ENCODE measurements at places on chromosomes 4 and X.

DNA sequence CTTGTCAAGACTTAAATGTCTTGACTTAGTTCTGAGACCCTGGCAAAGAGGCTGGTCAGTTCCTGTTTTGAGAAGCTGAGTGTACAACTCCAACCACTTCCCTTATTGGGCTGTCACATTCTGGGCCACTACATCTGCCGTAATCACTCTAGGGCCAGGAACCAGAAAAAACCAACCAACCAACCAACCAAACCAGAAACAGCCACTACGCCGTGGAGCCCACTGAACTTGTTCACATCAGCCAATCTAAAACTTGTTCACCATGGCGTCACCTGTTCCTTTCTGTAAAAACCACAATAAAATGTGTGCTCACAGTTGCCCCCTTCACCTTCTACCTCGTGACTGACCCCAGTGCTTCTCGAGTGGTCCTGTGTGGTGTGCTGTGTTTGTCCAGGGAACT, 107.3 kb downstream of the JADE1 start:
- no peak for DNase-seq

GRCh38 chrX:283115-283845, 2.1 kb downstream of the PLCXD1 start:
- DNase-seq: peak; percentile 88

DNA sequence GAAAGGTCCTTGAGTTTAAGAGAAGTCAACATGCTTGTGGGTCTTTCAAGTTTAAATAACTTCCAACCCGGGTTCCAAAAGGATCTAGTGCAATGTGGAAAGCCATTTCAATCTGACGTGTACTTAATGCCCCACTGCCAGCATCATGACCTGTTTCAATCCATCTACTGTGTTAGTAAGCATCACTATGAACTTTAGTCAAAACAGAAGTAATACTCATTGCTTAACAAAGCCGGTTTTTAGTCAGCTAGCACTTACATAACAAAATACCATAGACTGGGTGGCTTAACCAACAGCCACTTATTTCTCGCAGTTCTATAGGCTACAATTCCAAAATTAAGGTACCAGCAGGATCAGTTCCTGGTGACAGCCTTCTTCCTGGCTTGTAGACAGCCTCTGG, 677.5 kb downstream of the DMD start:
- DNase-seq: no peak

DNA sequence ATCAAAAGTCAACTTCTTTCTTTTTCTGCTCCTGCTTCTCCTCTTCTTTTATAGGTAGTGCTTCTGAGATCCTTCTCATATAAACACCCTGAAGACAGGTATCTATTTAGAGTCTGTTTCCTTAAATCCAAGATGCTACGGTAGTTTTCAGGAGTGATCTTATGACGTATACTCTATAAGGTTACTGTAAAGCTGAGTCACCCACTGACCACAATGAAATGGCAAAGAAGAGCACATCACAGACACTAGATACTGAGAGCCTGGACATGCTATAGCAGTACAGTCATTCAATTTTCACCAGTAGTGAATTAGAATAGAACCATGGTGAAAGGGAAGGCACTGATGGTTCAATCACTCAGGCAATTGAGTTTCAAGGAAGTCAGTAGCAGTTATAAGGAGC, 412.5 kb downstream of the ADAM29 start:
- DNase-seq: no peak

- no peak for DNase-seq
Observed at GRCh38 chr4:37678624-37679023, 7.6 kb downstream of the RELL1 start.

DNA sequence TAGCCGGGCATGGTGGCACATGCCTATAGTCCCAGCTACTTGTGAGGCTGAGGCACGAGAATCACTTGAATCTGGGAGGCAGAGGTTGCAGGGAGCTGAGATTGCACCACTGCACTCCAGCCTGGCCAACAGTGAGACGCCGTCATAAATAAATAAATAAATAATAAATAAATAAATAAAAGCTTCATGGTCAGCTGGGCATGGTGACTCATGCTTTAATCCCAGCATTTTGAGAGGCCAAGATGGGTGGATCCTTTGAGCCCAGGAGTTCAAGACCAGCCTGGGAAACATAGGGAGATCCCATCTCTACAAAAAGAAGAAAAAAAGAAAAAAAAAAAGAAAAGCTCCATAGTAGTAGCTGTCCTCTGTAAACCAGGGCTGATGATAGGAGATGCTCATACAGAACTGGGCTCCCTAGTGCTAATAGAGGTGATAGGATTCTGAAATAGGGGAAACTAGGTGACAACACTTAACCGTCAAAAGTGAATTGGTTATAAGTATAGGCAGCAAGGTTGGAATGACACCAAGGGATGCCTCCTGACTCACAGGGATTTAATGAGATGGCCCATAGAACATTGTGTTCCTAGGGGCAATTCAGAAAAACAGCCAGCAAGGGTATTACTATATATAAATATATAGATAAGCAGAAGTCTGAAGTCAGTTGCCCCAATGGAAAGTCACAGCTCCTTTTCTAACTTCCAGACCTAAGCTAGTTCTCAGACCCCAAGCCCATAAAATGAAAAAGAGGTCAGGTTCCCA, 41.8 kb upstream of the ARHGEF6 start:
- DNase-seq: no peak
